EL (cell line): ENCODE measurements at places on chromosomes 11 and 22.

GRCh38 chr11:129374993-129375750 is 476 bp upstream of the BARX2 start:
- DNase-seq = no peak

- no peak for DNase-seq
Observed at GRCh38 chr11:92475819-92476218, 251.2 kb downstream of the FAT3 start.

DNA sequence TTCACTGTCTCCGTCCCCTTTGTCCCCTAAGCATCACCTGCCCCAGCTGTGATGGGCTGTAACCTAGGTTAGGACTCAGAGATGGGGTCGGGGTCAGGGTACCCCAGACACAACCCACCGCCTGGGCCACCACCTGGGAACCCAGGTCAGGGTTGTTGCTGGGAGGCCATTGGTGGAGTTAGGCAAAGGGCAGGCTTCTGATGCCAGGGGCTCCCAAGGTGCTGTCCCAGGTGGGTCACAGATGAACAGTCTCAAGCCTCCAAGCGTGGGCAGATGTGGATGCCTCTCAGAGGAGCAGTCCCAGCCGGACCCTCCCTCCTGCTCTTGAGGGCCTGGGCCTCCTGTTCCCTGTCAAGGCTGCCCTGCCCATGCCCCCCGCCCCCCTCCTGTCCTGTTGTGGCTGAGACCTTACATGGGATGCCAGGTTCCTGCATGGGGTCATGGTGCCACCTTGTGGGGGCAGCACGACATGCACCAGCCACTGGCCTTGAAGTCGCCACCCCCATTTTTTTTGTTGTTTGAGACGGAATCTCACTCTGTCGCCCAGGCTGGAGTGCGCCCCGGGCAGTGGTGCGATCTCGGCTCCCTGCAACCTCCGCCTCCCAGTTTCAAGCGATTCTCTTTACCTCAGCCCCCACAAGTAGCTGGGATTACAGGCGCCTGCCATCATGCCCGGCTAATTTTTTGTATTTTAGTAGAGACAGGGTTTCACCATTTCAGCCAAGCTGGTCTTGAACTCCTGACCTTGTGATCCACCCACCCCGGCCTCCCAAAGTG is 12.1 kb downstream of the GATD1 start:
- DNase-seq = peak; percentile 52

DNA sequence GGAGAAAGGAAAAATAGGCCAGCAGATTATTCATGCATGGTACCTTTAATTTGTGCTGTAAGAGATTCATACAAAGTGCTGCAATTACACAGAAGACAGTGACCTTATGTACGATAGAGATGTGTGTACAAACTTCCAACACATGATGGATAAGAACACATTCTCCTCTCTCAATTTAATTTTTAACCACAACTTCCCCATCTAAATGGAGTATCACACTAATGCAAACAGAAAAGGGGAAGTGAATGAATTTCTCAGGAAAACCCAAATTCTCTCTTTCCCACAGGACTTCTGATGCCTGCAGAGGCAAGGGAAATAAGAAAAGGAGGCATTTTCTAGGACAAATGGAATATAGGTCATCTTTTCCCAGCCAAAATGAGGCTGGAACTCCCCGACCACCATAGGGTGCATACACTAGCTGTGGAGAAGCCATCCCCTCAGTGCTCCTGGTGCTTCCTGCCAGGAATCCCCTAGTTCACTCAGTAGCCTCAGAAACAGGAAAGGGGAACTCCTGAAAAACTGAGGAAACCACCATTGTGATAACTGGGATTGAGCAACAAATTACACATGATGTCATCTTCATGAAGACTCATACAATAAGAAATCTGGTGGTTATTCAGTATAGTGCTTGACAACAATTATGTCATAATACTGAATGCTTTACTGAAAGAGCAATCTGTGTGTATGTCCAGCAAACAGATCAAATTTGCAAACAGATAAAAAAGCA is 22.4 kb downstream of the MMP10 start:
- DNase-seq = peak; percentile 72
